Stimulated activated CD4-positive, alpha-beta T cell treated with anti-CD3 and anti-CD28 coated beads, Interleukin-15, amount 100 ng/mL, for 24 hours (primary cell): ENCODE measurements at places on chromosomes 3 and 15.
A peak's percentile ranks its signal among the peaks of the same experiment; 100 is the strongest.

- DNase-seq: peak; percentile 41
Observed at GRCh38 chr15:100869151-100869999, 10.3 kb upstream of the ALDH1A3 start.

DNA sequence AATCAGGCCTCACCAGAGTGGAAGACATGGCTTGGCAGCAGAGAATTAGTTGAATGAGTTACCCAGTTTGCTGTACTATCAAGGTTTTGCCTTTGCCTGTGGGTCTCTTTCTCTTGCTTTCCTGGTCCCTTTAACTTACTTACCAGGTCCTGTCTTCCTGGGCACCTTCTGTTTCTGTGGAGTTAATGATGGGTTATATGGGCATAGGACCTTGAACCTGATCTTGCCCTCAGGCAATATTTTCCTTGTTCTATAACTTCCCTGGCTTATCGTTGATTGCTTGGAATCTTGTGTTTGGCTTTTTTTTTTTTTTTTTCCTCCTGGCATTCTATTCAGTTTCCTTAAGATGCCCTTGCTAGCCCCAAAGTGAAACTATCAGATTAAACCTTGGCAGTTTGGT lies 106.8 kb downstream of the HHLA2 start:
- no peak for DNase-seq

DNA sequence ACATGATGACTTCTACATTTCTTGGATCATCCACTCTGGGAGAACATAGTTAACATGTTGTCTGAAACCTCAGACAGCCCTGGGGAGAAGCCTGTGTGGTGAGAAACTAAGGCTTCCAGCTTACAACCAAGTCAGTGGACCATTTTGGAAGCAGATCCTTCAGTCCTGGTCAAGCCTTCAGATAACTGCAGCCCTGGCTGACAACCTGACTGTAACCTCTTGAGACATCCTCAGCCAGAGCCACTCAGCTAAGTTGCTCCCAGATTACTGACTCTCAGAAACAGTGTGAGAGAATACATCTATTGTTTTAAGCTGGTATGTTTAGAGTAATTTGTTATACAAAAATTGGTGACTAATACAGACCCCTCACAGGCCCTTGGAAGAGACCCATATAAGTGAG lies 50.9 kb upstream of the KPNA4 start:
- no peak for DNase-seq

- DNase-seq: no peak
Observed at GRCh38 chr15:51341366-51342226, at the start of gene GLDN. Gene GLDN (plus strand): TSS chr15:51341655. CDS start chr15:51341685, 30 bp downstream.

DNA sequence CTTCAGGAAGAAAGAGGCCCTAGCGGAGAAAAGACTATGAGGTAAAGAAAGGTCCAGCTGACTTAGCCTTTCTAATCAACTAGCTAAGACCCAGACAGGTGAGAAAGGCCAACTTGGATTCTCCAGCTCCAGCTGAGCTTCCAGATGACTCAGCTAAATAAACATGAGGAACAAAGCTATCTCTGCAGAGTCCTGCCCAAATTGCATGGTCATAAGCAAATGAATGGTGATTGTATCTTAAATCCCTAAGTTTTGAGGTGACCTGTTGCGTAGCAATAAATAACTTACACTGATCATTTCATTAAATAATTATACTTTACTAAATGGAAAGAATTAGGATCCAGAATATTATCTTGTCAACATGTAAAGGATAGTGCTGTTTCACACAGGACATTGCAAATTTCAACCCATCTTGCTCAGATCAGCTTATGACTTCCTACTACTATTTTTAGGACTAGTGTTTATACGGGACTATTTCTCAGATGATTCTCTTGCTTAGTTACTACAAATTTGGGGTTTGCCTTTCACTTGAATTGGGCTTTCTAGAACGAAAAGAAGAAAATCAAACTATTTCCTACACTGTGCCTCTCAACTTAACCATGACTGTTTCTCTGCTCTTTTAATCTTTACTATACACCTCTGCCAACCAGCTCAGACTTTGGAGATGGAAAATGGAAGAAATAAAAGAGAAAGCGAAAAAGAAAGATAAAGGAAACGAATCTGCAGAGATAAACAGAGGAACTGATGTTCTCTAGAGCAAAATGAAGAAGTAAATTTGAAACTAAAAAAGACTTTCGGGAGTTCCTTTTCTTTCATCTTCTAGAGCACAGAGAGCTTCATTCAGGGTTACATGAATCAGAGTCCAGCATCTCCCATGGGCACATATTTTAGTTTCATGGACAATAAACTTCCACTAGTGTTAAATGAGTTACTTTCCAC lies 6.6 kb upstream of the ADGRG7 start:
- no peak for DNase-seq

- DNase-seq: peak; percentile 55
Observed at GRCh38 chr3:141050576-141051442, at the start of gene SPSB4. Gene SPSB4 (plus strand): TSS chr3:141051347. CDS start chr3:141066105, 14,758 bp downstream.

GRCh38 chr3:63279005-63279841 lies 1.1 kb downstream of the SYNPR start:
- no peak for DNase-seq

- DNase-seq: no peak
Observed at GRCh38 chr15:68635141-68635540, 56.3 kb downstream of the CORO2B start.

DNA sequence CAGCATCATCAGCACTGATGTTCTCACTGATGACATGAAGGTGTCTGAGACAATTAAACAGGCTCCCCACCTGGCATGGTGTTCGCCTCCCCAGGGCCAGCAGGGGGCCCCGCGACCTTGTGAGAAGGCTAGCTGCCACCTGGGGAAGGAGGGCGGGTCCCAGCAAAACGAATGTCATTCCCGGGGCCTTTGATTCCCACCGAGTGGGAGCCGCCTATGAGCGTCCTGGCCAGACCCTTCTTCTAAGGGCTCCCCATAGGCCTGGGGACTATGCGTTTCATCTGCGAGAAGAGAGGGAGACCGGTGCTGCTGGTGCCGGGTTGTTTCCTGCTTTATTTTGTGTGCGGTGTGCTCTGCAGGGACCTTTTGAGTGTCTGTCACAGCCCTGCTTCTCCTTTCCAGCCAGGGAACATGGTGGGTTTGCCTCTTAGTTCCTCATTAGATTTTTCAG lies 20.5 kb upstream of the MINDY4B start:
- peak; percentile 76 for DNase-seq

DNA sequence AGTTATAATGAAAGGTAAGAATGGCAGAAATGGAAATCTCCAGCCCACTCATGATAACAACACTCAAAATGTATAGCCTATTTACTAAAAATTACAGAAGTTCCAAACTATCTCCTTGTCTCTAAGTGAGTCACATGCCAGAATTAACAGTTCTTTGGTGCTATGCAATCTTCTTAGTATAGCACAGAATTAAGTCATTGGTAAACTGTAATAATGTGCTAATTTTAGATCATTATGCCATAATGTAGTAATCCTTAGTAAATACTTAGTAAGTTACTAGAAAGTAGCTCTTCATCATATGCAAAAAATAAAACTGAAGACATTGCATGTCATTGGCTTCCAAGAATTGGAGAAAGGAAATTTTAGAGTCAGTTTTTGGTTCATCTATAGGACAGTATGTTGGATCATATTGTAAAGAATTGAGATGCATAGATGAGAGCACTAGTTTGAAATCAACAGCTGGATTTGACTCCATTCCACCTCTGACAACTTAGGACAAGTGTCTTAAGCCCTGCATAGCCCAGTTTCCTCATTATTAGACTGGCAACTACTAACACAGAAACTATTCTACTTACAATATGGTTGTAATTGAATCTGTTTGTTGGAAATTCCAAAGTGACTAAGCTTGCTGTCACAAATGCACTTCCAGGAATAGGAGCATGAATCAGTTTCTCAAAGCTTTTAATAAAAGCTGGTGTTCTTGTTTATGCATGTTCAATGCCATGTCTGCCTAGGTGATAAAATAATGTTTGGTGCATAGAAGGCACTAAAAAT lies 40.1 kb upstream of the CD47 start:
- DNase-seq: no peak

DNA sequence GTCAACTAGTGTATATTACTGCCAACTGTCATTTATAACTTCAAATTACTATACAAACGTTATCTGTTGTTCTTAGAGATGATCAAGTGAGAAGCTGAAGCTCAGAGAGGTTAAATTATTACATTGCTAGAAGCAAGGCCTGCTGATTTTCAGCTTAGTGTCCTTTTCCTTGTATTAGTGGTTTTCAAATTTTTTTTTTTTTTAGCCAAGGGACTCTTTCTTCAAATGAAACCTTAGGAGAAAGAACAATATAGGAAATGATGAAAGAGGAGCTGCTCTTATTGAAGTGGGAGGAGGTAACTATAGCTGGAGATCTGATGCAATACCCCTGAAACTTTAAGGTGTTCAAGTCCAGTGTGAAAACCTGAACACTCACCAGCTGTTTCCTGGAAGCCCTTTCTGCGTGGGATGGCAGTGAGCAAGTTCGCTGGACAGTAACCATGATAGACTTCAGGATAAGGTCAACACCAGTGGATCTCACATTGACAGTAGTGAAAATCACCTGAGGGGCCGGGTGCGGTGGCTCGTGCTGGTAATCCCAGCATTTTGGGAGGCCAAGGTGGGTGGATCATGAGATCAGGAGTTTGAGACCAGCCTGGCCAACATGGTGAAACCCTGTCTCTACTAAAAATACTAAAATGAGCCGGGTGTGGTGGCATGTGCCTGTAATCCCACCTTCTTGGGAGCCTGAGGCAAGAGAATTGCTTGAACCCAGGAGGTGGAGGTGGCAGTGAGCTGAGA lies 376.2 kb downstream of the EDEM1 start:
- DNase-seq: no peak

DNA sequence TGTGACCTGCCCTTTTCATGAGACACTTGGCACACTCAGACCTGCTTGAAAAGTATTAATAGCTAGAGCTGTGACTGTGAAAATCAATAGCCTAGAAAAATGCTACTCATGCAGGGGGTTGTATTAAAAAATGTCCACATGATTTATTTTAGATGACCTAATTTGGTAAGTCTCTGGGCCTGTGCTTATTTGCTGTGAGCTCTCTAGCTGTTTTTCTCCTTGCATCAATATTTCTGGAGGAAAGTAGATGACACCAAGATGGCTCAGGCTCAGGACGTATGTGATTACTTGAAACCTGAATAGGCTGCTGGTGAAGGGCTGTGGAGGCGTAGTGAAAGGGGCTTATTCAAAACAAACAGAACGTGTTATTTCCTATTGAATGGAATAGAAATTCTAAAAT lies 29.5 kb downstream of the KCNAB1 start:
- no peak for DNase-seq

DNA sequence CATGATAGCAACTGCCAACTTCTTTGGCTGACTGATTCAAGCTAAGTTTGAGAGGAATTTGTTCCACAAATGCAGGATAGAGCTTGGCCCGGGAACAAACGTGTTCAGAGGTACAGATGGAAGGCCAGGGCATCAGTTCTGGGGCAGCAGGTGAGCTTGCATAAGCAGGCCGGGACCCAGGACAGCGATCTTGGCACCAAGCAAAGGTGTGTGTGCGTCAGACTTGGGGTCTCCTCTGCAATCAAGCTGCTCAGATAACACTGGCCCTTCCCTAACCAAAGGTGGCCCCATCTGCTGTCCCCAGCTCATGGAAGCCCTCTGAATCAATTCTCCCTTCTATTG lies 155.6 kb downstream of the MEGF11 start:
- DNase-seq: no peak

- DNase-seq: no peak
Observed at GRCh38 chr3:10438902-10439610, 66.3 kb downstream of the ATP2B2 start.

- no peak for DNase-seq
Observed at GRCh38 chr15:49418811-49419210, 4.2 kb upstream of the FGF7 start.

DNA sequence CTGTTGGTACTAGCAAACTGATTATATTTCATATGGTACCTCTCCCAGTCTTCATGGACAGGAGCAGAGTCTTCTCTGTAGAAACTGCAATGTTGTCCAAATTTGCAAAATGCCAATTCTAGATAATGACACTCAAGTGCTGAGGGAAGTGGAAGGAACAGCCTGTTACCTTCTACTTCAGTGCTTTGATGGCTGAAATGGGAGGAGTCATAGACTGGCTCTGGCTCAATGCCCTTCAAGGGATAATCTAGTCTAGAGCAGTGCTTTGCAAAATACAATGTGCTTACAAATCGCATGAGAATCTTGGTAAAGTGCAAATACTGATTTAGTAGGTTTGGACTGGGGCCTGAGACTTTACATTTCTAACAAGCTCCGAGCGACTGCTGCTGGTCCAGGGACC lies 51.7 kb upstream of the ACP3 start:
- no peak for DNase-seq

DNA sequence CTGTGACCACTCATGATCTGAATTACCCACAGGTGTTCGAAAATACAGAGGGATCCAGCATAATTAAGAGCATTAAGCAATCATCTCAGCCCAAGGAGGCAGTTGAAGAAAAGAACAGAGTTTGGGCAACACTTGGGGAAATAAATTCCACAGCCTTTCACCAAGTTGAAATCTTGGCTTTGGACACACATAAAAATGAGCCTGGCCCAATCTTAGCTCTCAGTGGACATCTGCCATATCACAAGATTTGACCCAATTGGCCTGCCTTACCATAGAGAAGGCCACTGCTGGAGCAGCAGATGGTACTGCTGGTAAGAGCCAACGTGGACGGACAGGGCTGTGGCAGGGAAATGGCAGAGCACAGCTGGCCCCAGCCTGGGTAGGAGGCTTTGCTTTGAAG lies 13.0 kb downstream of the FOXP1 start:
- DNase-seq: no peak

GRCh38 chr3:112514527-112515128 lies 15.4 kb upstream of the BTLA start:
- peak; percentile 29 for DNase-seq

DNA sequence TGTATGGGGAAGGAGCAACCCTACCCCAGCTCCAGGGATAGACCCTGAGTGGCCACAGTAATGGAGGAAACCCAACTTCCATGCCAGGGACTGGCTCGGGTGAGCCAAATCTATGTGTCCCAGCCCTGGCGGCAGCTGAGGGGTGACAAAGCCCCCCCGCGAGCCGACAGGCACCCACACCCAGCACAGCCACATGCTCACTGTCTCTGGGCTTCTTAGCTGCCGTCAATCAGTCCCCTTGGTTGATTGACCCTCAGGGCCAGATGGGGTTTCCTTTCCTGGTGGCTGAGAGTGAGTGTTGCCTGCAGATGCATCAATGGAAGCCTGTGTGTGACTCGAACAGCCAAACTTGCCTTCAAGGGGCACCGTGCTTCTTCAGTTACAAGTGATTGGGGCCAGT lies 2.1 kb upstream of the OCA2 start:
- DNase-seq: no peak

- DNase-seq: no peak
Observed at GRCh38 chr15:83850501-83851245, 196.8 kb downstream of the ADAMTSL3 start.

- no peak for DNase-seq
Observed at GRCh38 chr3:42139621-42140453, 48.7 kb downstream of the TRAK1 start.

GRCh38 chr3:17905996-17906395 lies 163.6 kb upstream of the TBC1D5 start:
- no peak for DNase-seq

DNA sequence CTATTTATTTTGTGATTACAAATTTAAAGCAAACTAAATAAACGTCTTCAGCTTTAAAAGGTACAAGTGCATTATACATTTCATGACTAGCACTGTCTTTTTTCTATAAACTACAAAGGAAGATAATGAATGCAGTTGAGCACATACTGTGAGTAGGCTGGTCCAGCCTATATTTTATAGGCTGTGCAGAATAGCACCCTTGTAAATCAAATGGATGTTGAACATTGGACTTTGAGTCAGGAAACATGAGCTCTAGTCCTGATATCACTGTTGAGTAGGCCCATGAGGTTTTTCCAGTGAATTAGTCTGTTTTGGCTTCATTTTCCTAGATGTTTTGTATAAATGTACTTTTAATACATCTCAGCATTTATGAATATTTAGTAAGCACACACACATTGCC lies 447.3 kb upstream of the KCNMB2 start:
- no peak for DNase-seq
